ENCODE measurements at places on chromosomes 1 and 21. TPM values are rescaled to one million over a fixed set of nuclear protein-coding genes. Genes with fewer than 3 reads are reported as not detected.
A peak's percentile ranks its signal among the peaks of the same experiment; 100 is the strongest.

- H3K36me3 ChIP-seq, result peaks cover 4% of the 10 kb centered on the region
- H3K4me3 ChIP-seq, result no peak overlapping the region
- DNase-seq, result no peak
- H3K4me1 ChIP-seq, result peaks cover 4% of the 10 kb centered on the region
These were observed 74.3 kb upstream of the MORC3 start for GRCh38 chr21:36245649-36246048.

- H3K36me3 ChIP-seq, result no peaks in the 10 kb centered on the region
- H3K27ac ChIP-seq, result no peak overlapping the region
- no peaks in the 10 kb centered on the region for H3K27me3 ChIP-seq
- no peak overlapping the region for H3K4me3 ChIP-seq
These were observed 31.4 kb downstream of the EPS15 start for GRCh38 chr1:51487628-51488027.

- no peaks in the 10 kb centered on the region for H3K4me1 ChIP-seq
- no peak overlapping the region for H3K27ac ChIP-seq
- DNase-seq, result no peak
- no peaks in the 10 kb centered on the region for H3K36me3 ChIP-seq
- H3K27me3 ChIP-seq, result peaks cover 37% of the 10 kb centered on the region
- H3K4me3 ChIP-seq, result no peak overlapping the region
These were observed 375.7 kb downstream of the KCNH1 start for GRCh38 chr1:210758261-210758660.

The CYP4A11 gene
- total RNA-seq, result not detected

The ARMH1 gene
- 79.0 TPM for total RNA-seq

The FTCD gene
- total RNA-seq, result 2.2 TPM

DNA sequence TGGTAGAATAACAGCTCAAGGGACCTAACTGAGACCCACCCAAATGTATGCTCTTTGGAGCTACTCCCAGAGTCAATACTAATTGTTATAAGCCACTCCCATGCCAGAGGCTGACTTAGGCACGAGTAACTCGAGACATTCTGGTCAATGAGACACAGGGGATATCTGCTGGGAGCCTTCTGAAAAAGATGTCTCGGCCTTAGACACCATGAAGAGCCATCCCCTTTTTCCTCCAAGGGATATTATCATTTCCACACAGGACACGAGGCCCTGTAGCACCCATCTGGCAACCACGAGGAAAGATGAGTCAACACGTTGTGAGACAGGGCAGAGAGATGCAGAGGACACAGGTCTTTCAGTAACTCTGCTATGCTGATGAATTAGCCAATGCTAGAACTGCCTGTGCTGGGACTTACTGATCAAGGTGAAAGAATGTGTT, 30.7 kb downstream of the ITPKB start:
- H3K36me3 ChIP-seq, result no peaks in the 10 kb centered on the region
- no peak for DNase-seq
- H3K4me3 ChIP-seq, result peak overlapping the region; percentile 80
- H3K27ac ChIP-seq, result peak overlapping the region; percentile 96
- no peaks in the 10 kb centered on the region for H3K27me3 ChIP-seq

DNA sequence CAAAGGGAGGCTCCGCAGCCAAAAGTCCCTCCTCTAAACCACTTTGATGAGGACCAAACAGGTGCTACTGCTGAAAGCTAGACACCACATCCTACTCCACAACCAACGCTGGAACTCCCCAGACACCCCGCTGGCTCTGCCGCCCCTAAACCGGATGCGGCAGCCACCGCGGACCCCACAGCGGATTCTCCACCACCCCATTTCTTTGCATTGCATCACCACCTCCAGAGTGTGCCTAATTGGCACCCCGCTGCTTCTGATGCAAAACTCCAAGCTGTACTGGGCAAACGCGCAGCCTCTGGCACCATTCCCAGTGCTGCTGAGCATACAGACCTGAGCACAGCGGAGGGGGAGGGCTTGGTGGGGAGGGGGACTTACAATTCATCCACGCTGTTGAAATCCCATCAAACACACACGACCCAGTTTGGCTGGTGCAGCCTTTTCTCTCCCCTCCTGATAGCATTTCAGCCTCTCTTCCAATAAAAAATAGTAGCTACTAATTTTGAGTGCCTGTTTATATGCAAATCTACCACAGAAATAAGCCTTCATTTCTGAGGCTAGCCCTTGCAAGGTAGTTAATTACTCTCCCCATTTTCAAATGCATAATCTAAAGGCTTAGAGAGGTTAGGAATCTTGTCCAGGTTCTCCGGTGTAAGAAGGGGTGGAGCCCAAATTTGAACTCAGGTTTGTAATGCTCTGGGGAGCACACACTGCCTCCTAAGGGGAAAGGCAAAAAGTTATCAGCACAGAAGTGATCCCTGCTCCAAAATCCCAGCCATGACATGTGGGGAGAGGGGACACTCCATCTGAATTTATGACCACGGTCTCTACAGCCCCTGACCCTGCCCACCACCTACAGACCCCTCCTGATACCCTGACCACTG, 12.2 kb upstream of the RGS16 start:
- H3K4me3 ChIP-seq, result peak overlapping the region; percentile 85
- DNase-seq, result peak; percentile 95
- H3K36me3 ChIP-seq, result peaks cover 3% of the 10 kb centered on the region

All from naive thymus-derived CD8-positive, alpha-beta T cell (primary cell).